A549 treated with Mapracorat at 1 μM for 4 hours (cell line): ENCODE measurements at places on chromosomes 7 and 10. TPM values are rescaled to one million over a fixed set of nuclear protein-coding genes. Genes with fewer than 3 reads are reported as not detected.

CLCN1 gene
- total RNA-seq = 0.05 to 0.37 TPM in 2 of 5 replicates, not detected in the others

UCN3 gene
- total RNA-seq = not detected in 5 replicates

ZRANB1 gene
- total RNA-seq = 7.5 to 9.3 TPM (median 8.9 TPM) in 5 replicates

CALY gene
- total RNA-seq = 0.33 to 1.6 TPM (median 0.74 TPM) in 5 replicates

LRRD1 gene
- not detected in 5 replicates for total RNA-seq

COG5 gene
- 7.9 to 10.4 TPM (median 9.1 TPM) in 5 replicates for total RNA-seq

PANK1 gene
- total RNA-seq = 5.5 to 7.4 TPM (median 6.6 TPM) in 5 replicates

TMEM184A gene
- 6.0 to 11.2 TPM (median 10.3 TPM) in 5 replicates for total RNA-seq

UPK3BL1 gene
- 9.7 to 15.3 TPM (median 12.9 TPM) in 5 replicates for total RNA-seq

PPP1R9A gene
- total RNA-seq = 2.6 to 4.9 TPM (median 3.9 TPM) in 5 replicates

TLX1 gene
- total RNA-seq = not detected in 5 replicates

OLAH gene
- 0.39 to 1.0 TPM (median 0.51 TPM) in 5 replicates for total RNA-seq

OR6B1 gene
- total RNA-seq = not detected in 5 replicates

UCMA gene
- total RNA-seq = not detected in 5 replicates

CNPY1 gene
- not detected in 5 replicates for total RNA-seq

ADO gene
- 17.0 to 23.3 TPM (median 21.3 TPM) in 5 replicates for total RNA-seq

LAMB1 gene
- total RNA-seq = 99.7 to 137 TPM (median 108 TPM) in 5 replicates

CUEDC2 gene
- 61.2 to 70.8 TPM (median 65.6 TPM) in 5 replicates for total RNA-seq

RBM48 gene
- total RNA-seq = 6.0 to 7.3 TPM (median 6.2 TPM) in 5 replicates

SFMBT2 gene
- total RNA-seq = 7.0 to 9.0 TPM (median 8.1 TPM) in 5 replicates

PON1 gene
- total RNA-seq = 0.75 to 1.6 TPM (median 1.0 TPM) in 5 replicates

HABP2 gene
- total RNA-seq = 0.04 to 0.13 TPM (median 0.09 TPM) in 4 of 5 replicates, not detected in the other

C7orf57 gene
- 0.24 to 0.45 TPM (median 0.31 TPM) in 5 replicates for total RNA-seq

ADCY1 gene
- 1.9 to 2.9 TPM (median 2.1 TPM) in 5 replicates for total RNA-seq

NUB1 gene
- total RNA-seq = 34.2 to 44.3 TPM (median 37.2 TPM) in 5 replicates

HYCC1 gene
- total RNA-seq = 15.6 to 23.4 TPM (median 20.0 TPM) in 5 replicates

CDH23 gene
- total RNA-seq = 1.9 to 2.7 TPM (median 2.5 TPM) in 5 replicates

PTER gene
- total RNA-seq = 11.5 to 17.4 TPM (median 15.1 TPM) in 5 replicates

ECHDC3 gene
- 8.8 to 10.6 TPM (median 9.4 TPM) in 5 replicates for total RNA-seq
